ENCODE measurements at places on chromosomes 6 and 20. TPM values are rescaled to one million over a fixed set of nuclear protein-coding genes. Genes with fewer than 3 reads are reported as not detected.

GRCh38 chr6:107658920-107659865 lies 164.9 kb downstream of the SCML4 start:
- no peak for DNase-seq

MSH5 gene
- 3.2 TPM for total RNA-seq

MUC22 gene
- total RNA-seq = not detected

SCGN gene
- total RNA-seq = not detected

DNA sequence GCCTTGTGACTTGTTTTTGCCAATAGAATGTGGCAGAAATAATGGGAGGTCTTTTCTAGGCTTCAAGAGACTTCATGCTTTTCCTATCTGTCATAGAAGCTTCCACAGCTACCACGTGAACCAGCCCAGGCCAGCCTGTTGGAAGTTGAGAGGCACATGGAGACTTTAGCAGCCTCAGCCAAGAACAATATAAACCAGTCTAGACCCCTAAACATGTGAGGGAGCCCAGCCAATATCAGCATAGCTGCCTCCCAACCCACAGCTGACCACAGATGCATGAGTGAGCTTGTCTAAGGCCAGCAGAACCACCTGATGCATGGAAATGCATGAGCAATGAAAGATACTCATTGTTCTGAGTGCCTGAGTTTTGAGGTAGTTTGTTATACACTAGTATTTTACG lies 540.7 kb upstream of the BTBD3 start:
- DNase-seq = no peak

DNA sequence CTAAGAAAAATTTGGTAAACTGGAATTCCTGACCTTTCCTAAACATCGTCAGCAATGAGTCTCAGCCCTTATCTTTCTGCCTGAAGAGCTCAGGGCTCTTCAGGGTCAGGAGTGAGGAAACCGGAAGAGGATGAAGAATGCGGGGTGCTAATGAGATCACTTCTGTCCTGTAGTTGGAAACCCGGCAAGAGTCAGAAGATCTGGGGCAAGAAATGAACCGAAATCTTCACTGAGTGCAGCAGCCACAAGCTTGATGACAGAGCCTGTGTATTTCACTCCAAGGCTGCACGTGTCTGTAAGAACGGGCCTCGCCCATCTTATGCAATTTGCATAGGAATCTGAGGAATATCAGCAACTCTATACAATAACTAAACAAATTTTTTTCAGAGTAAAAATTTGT lies 60.4 kb upstream of the QKI start:
- DNase-seq = no peak

- DNase-seq = no peak
These were observed 30.7 kb downstream of the GFRA4 start for GRCh38 chr20:3632311-3633004.

PSMA7 gene
- 699 TPM for total RNA-seq

DNA sequence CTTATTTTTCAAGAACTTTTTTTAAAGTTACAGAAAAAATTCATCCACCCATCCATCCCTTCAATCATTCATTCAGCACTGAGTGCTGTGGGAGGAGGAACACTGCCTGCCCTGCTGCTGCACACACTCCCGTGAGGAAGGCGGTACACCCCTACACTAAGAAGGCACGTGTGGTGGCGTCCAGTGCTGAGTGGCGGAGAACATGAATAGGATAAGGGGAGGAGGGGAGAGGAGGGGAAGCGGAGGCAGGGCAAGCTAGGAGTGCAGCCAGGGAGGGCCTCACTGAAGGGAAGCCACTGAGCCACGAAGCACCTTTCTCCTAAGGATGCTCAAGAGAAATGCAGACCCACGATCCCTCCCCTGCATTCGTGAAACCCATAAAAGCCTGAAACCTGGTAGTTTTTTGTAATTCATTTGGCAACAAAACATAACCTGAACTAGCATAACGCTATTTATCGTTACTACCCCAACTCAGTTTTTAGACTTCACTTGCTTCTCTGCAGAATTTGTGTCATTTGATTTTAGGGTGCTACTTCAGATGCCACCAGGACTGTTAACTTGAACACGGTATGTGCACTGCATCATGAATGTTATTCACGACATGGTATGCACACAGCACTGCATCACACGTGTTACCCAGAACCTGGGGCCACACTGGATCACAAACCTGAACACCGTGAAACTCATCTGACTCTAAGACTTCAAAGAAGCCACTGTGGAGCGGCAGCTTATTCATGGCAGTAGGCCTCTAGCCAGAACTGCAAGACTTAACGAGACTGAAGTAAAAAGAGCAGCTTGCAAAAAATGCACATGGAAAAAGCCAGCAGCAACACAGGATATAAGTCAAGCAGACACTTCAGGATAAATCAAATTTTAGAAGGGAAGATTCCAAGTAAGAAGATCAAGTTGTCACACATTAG lies 3.5 kb downstream of the RNASET2 start:
- DNase-seq = no peak

Data from G401 (cell line).